Stimulated activated CD4-positive, alpha-beta T cell treated with anti-CD3 and anti-CD28 coated beads, TNF-alpha, amount 100 ng/mL, for 1 hour (primary cell): ENCODE measurements at places on chromosomes 11 and 22.

DNA sequence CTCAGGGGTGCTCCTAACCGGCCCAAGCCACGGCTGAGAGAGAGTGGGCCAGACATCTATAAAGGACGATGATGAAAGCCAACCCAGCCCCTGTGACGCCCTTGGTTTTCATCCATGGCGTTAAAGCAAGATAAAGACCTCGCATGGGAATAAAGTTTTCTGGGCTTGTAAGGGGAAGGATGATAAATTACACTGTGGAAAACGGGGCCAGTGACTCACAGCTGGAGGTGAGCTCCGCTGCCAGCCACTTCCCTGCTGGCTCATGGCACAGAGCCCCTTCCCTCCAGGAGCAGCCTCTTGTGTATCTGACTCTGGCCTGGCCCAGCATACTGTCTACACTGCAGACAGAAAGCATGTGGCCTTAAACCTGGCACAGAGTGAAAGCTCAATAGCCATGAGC lies 503.2 kb upstream of the B3GAT1 start:
- DNase-seq = no peak

GRCh38 chr11:123856444-123856843 lies 29.0 kb downstream of the TMEM225 start:
- no peak for DNase-seq

GRCh38 chr22:38239101-38239761 lies 33.6 kb downstream of the TMEM184B start:
- no peak for DNase-seq

DNA sequence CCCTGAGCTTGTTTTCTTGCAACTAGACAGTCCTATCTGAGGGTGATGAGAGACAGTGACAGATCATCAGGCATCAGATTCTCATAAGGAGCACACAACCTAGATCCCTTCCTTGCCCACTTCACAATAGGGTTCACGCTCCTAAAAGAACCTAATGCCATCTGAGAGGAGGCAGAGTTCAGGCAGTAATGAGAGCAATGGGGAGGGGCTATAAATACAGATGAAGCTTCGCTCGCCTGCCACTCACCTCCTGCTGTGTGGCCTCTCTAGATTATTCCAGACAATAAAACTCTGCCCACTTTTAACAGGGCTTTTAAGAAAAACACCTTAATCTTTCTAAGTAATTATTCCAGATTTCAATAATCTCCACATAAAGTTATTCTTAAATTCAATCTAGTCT lies 43.9 kb upstream of the PAK1 start:
- DNase-seq = no peak

DNA sequence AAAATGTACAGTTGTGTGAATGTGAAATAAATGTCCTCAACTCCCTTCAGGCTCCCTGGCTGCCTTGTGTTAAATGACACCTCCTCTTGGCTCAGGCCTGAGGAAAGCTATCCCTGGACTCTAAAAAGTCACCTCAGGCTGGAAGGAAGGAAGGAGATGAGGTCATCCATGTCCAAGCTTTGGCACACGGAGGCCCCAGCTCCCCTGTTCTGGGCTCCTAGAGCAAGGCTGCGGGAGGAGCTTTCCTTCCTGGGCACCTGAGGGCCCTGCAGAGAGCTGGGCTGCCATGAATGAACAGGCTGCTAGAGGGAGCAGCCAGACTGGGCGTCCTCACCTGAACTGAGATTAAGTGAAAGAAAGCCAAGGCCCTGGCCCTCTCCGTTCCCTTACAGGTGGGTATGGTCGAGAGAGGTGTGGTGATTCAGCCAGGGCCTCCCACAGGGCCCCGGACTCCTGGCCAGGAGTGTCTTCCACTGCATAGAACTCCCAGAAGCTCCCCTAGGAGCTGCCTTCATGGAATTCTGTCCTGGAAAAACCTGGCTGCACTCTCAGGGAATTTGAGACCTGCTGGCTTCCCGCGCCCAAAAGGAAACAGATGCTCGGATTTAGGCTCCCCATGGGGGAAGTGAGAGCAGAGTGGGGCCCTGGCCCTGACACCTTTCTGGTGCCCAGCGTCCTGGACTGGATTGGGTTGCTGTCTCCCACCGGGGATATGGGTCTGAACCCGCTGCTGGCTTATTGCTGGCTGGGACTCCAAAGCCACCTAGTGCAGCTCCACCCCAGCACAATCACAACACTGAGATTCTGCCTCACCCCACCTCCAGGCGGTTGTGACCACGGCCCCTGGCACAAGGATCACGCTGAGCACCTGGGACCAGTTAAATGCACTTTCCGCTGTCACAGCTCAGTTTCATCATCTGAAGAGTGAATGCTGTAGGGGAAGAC lies 22.2 kb downstream of the MYBPC3 start:
- DNase-seq = no peak

DNA sequence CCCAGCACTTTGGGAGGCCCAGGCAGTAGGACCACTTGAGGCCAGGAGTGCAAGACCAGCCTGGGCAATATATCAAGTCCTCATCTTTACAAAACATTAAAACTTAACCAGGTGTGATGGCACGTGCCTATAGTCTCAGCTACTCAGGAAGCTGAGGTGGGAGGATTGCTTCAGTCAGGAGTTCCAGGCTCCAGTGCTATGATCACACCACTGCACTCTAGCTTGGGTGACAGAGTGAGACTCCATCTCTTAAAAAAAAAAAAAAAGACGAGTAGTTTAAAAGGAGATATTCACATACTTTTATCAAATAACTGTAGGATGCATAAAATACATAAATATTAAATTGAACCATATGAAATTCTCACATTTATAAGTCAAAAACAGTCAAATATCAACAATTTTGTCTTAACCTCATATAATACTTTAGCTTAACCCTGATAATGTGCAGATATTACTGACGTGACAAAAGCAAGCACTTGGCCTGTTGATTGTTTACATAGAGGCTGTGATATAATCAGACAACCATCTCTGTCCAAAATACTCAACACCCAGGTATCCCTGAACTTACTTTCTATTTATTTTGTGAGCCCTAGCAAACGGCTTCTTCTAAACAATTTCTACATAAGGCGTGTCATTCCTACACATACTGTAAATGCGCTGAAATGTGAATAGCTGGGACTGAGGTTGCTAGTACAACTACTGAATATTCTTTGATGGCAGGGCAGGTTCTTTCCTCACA lies 57.0 kb downstream of the PRCP start:
- DNase-seq = no peak

- no peak for DNase-seq
Measured at GRCh38 chr11:57325735-57326048, 940 bp upstream of the TNKS1BP1 start.

GRCh38 chr22:18111759-18112330 lies 1.2 kb downstream of the TUBA8 start:
- no peak for DNase-seq

DNA sequence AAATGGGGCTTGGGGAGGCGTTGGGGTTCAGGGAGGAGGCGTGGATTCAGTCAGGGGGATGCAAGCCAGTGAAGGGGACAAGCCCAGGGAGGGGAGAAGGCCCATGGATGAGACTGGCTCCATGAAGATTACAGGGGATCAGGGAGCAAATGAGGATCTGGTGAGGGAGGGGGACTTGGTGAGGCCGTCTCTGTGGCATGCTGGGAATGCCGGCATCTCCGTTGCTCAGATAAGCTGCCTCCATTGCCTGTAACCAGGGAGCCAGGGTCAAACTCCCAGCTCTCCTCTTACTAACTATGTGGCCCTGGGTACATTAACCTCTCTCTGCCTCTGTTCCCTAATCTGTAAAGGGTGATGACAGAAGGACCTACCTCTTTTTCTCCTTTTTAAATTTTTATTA lies 38.7 kb downstream of the TPBGL start:
- no peak for DNase-seq

DNA sequence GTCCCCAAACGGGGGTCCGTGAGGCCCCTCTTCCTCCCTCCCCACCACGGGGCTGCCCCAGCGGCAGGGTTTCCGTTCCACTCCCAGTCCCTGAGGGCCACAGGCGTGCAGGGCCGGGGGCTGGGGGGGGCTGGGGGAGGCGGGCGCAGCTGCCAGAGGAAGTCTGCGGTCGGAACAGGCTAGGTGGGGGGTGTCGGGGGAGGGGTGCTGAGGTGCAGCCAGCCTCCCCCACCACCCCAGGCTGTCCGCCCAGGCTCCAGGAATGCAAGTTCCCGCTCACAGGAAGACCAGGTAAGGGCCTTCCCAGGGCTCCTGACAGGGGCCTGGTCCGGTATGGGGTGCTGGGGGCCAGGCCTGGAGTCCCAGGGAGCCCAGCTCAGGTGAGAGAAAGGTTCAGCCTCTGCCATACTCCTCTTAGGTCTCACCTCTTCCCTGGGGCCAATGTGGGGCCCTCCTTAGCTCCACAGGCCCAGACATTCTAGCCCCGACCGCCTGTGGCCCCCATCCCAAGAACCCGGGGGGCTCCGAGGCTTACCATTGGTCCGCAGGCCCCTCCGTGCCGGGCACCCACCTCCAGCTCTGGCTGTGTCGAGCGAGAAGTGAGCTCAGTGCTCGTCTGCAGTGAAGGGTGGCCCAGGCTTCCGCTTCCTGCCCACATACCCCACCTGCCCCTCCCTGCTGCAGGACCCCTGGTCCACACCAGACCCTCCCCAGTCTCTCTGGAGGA lies at the start of gene PTPRCAP:
Gene PTPRCAP (minus strand): TSS at position 601 of the 727 bp plus-strand sequence. CDS start 63 bp downstream, at position 538.
- peak; percentile 51 for DNase-seq

DNA sequence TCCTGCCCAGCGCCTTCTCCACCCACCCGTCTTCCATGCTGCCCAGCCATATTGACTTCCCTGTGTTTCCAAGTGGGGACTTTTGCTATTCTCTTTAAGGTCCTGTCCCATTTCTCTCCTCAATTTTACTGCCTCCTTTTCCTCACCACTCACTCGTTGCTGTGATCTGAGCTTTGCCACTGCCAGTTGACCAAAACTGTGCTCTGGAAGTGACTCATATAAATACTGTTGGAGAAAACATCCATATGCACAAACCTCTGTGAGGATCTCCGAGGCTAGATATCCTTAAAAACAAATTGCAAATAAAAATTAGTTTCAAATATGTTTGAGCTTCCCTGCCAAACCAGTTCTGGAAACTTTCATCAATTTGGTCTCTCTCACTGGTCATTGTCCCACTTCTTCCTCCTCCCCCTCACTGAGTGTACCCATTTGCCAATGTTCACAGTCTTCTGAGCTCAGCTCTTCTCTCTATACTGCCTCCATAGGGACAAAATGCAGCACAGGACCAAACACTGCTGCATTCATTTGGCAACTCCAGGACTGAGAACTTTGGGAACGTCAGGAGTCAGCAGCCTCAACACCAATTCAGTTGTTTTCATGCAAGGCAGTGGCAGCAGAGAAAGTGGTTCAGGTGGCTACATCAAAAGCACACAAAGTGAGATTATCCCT lies 34.0 kb upstream of the MMP13 start:
- DNase-seq = no peak

- DNase-seq = no peak
Measured at GRCh38 chr11:6357222-6357621, 33.1 kb upstream of the SMPD1 start.

DNA sequence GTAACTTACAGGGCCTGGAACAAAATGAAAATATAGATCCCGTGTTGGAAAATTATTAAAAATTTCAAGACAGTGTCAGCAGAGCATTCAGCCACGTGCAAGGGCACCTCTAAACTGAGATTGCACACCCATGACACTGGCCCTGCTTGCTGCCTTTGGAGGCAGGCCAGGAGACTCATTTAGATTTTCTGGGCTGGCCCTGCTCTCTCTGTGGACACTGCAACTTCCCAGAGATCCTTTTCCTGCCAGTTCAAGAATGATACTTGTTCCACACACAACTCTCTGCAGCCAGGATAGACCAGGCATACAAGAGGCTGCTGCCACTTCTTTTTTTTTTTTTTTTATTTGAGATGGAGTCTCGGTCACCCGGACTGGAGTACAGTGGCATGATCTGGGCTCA lies 56.7 kb upstream of the PTPRJ start:
- DNase-seq = no peak

- no peak for DNase-seq
Measured at GRCh38 chr11:73752216-73752867, 8.5 kb downstream of the RAB6A start.

DNA sequence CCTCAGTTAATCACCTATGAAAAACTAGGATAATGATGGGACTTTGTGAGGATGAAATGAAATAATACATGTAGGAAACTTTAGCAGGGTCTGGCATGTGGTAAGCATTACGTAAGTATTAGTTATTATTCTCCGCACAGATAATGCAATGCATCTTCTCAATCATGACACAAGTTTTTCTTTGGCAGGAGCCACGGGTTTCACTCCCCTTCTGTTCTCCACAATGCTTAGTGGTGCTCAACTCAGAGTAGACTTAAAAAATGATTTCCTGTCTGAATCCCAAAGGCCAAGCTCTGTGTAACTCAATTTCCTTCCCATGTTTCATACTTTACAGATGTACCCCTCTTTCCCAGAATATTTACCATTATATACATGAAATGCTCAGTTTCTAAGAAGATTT lies 82.9 kb downstream of the CCDC34 start:
- DNase-seq = no peak

- no peak for DNase-seq
Measured at GRCh38 chr11:103907548-103908455, 128.6 kb upstream of the DDI1 start.

- no peak for DNase-seq
Measured at GRCh38 chr22:35894937-35895708, 133.5 kb downstream of the RBFOX2 start.

GRCh38 chr11:17351510-17352176 lies at the start of gene NCR3LG1:
TSS of gene NCR3LG1 (plus strand) at chr11:17351800. CDS start at chr11:17351970, 170 bp downstream.
- DNase-seq = peak; percentile 26

- no peak for DNase-seq
Measured at GRCh38 chr11:107397357-107397756, 60.3 kb downstream of the CWF19L2 start.

DNA sequence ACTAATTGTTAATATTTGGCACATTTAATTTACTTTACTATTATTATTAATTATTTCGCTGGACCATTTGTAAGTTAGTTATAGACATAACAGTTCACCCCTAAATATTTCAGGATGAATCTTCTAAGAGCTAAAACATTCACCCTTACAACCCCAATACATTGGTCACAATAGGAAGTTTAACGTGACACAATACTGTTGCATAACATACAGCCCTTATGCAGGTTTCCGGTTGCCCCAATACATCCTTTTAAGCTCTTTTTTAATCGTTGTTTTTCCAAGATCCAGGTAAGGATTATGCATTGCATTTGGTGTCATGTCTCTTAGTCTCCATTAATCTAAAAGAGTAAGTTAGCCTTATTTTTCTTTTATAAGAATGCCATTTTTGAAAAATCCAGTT lies 71.2 kb downstream of the HSD17B12 start:
- DNase-seq = no peak

DNA sequence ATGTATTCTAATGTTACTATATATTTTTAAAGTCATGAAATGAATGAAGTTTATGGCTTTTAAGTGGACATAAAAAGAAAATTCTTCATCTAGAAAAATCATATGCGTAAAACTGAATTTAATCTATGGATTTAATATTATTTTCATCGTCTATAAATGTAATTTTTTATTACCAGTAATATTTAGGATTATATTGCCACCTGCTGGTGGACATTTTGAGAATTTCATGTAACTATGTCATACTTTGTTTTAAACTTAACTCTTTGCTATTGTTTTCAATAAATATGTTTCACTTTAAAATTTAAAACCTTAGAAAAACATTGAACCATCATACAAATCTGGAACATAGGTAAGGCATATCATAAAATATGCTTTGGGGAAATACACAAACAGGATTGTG lies 66.5 kb upstream of the CEP126 start:
- DNase-seq = no peak

- DNase-seq = no peak
Measured at GRCh38 chr22:49362211-49362839, 465.3 kb downstream of the BRD1 start.
